GM06990 (cell line): ENCODE measurements at places on chromosomes 4 and X.

DNA sequence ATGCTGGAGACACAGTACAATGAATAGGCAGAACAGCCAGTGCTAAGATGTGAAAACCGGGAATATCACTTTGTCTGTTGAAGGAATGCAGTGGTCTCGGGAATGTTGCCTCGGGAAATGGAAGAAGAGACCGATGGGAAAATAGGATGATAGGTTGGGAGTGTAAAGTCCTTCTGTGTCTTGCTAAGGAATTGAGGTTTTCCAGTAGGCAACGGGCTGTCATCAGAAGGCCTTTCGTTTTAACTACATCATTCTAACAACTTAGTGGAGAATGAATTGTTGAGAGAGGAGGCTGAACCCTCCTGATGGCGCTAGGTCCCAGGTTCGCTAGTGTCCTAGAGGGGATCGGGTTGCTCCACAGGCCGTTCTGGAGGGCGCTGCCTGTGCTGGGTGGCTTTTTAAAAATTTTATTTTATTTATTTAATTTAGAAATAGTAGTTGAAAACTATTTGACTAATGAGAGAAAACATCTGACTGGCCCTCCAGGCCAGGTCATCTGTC, 730 bp downstream of the VBP1 start:
- DNase-seq, result no peak

GRCh38 chr4:147134536-147135210, 189.0 kb upstream of the TTC29 start:
- no peak for DNase-seq

DNA sequence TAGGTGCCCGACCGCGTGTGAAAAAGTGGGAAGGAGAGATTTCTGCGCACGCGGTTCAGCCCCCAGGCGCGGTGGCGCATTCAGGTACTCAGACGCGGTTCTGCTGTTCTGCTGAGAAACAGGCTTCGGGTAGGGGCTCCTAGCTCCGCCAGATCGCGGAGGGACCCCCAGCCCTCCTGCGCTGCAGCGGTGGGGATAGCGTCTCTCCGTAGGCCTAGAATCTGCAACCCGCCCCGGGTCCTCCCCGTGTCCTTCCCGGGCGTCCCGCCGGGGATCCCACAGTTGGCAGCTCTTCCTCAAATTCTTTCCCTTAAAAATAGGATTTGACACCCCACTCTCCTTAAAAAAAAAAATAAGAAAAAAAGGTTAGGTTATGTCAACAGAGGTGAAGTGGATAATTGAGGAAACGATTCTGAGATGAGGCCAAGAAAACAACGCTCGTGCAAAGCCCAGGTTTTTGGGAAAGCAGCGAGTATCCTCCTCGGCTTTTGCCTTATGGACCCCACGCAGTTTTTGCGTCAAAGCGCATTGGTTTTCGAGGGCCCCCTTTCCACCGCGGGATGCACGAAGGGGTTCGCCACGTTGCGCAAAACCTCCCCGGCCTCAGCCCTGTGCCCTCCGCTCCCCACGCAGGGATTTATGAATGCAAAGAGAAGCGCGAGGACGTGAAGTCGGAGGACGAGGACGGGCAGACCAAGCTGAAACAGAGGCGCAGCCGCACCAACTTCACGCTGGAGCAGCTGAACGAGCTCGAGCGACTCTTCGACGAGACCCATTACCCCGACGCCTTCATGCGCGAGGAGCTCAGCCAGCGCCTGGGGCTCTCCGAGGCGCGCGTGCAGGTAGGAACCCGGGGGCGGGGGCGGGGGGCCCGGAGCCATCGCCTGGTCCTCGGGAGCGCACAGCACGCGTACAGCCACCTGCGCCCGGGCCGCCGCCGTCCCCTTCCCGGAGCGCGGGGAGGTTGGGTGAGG, 3.7 kb downstream of the SHOX start:
- DNase-seq, result no peak

GRCh38 chrX:153782313-153782712, 1.5 kb downstream of the SRPK3 start:
- no peak for DNase-seq

DNA sequence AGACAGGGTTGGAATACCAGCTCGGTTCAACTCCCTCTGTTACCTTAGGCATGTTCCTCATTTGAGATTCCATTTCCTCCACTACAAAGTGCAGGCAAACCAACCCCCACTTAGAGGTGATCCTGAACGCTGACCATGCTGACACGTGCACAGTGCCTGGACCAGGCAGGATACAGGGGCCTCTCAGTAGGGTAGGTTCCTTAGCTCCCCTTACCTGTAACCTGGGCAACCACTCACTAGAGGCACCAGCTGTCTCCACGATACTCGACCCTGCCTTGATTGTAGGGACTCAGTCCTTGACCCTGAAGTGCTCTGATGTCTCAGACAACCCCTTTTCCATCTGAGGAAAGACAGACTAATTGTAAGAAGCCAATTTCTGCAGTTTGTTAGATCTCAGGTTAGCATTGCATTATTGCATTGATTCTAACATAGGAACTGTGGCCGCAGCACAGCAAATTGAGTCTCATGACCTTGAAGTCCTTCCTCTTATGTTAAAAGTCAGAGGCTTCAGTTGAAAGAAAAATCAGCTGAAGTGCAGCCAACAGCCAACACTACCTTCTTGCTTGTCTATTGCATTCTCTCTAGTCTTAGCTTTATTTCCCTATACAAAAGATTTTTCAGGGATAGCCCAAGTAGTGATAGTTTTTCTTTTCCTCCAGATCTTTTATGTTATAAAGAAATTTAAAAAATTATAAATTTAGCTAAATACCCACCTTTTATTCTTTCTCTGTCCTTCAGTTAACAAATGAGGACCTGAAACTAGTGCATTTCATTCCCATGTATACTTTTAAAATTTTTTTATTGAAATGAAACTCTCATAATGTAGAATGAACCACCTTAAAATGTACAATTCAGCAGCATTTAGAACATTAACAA, 11.2 kb upstream of the C1QTNF7 start:
- no peak for DNase-seq
